ENCODE measurements at places on chromosomes 4 and X.

- no peak for DNase-seq
These were observed 28.5 kb upstream of the RTL3 start for GRCh38 chrX:78687586-78687985.

DNA sequence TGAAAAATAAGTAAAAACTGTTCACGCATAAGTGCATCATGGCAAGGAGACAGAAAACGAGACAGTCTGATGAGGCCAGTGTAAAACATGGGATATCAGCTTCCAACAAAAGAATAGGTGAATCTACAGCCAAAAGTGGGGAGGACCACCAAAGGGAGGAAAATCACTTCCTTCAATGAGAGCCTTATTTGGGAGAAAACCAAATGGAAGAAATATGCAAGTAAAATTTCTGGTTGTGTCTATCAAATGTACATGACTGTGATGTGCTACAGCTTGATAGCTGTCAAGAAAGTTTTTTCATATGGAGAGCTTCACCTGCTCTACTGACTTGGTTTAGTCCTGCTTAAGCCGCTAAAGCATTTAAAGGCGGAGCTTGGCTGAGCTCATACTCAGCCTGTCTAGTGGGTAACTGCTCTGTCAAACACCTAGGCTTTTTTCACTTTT, 66.2 kb downstream of the MAGEA1 start:
- DNase-seq = no peak

GRCh38 chr4:89496851-89497250, 189.3 kb upstream of the GPRIN3 start:
- DNase-seq = no peak

- DNase-seq = no peak
These were observed 51.9 kb upstream of the SLC6A14 start for GRCh38 chrX:116384406-116384954.

DNA sequence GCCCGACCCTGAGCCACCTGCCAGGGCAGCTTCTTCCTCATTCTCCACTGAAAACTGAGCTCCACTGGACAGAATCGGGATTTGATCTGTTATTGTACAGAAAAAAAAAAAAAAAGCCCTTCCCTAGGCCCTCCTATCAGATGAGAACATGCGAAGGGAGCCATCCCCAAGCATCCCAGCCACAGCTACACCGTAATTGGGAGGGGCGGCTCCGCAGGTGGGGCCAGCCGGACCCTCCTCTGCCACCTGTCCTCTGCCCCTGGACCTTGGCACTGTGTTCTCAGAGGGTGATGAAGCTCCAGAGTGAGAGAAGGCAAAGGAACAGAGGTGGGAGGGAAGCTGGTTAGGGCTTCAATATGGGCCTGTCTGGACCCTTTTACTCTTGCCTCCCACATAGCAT, 240.0 kb upstream of the PSAPL1 start:
- DNase-seq = no peak

DNA sequence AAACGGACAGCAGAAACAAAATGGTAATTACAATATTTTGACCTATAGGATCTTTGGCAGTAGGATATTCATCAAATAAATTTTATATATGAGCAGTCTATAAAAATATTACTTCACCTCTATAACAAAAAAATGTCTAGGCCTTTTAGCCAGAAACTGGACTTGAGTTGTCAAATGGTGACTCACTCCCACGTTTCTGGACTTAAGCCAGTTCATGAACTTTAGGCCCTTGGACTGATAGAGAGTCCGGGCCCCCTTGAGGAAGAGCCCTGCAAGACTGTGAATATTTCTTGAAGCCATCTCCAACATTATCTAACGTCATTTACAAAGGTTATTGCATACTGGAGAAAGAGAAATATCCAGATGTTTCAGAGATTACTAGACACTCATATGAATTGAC, 106.8 kb upstream of the FAM47A start:
- DNase-seq = no peak

DNA sequence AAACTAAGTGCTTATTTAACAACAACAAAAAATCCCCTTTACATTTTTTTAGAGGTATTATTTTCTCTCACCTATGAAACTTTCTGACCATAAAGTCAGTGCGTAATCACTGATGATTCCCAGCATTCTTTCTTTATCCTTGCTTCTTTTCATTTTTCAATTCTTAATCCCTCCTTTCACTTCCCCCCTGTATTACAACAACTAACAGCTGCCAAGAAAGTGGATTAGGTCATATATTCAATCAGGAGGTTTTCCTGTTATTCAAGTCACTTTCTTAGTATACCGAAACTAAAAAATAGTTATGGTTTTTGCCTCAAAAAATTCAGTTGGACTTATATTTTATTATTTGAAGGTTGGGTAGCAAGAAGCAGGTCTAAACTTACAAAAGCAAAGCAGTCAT, 2.1 kb upstream of the STAP1 start:
- DNase-seq = no peak

DNA sequence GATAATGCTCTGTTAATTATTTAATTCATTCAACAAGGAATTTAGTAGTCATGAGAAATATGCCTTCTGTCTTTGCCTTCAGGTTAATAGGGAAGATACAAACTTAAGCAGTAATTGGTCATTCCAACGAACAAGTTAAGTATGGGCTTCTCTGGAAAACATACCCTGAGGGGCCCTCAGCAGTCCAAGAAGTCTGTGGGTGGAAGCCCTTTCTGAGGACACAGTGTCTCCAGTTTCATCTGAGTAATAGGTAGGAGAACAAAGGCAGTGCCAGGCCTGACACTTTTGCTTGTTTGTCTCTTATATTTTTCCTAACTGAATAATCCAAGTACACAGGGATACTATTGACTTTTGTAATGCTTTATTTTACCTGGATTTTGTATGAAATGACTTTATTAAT, 262.5 kb downstream of the FBXW7 start:
- no peak for DNase-seq

DNA sequence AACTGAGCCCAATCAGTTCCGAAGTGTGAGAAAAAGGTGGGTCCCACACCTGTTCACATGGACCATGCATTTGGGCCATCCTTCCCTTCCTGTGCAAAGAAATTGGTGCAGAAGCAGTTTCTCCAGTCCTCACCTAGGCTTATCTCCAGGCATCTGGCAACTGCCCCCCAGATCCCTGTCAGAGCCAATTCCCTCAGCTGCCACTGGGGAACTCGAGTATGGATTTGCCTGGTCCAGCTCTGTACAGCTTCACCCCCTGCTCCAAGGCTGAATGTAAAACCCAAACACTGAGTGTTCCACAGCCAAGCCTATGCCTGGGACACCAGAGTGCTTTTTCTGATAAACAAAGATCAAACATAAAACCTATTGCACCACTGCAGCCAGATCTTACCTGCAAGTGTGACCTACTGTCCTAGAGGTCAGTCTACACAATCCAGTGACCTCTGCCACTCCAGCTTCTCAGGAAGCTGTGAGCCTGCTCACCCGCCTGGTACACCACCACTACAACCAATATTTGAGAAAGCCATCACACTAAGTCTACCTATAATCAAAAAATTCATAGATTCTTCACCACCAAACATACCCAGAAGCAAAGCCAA, 136.4 kb downstream of the STPG2 start:
- DNase-seq = no peak

DNA sequence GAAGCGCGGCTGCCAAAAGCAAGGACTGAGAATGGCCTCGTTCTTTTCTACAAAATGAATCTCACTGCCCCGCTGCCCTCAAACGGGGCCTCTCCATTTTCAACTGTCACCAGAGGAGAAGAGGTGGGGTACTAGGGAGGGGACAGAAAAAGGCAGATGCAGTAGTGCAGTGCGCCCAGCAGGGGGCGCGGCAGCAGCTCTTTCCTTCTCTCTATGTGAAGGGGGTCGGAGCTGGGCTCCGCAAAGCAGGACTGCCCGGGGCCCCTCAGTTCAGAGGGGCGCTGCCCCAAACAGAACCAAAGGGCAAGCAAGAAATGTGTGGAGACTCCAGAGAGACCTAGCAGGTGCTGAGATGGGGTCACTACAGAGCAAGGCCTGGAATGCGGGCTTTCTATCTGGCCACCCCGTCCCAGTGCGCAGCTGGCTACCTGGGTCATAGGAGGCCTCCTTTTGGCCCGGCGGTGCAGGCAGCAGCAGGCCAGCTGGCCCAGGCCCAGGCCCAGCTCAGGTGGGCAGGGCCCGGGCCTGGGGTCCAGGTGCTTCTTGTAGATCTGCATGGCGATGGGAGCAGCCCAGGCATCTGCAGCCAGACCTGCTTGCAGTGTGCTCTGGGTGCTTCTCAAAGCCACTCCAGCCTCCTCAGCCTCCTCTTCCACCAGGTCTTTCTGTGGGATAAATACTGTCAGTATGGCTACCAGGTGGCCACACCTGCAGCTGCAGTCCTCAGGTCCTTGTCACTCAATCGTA, 5.9 kb downstream of the IRAK1 start:
- DNase-seq = peak; percentile 41

DNA sequence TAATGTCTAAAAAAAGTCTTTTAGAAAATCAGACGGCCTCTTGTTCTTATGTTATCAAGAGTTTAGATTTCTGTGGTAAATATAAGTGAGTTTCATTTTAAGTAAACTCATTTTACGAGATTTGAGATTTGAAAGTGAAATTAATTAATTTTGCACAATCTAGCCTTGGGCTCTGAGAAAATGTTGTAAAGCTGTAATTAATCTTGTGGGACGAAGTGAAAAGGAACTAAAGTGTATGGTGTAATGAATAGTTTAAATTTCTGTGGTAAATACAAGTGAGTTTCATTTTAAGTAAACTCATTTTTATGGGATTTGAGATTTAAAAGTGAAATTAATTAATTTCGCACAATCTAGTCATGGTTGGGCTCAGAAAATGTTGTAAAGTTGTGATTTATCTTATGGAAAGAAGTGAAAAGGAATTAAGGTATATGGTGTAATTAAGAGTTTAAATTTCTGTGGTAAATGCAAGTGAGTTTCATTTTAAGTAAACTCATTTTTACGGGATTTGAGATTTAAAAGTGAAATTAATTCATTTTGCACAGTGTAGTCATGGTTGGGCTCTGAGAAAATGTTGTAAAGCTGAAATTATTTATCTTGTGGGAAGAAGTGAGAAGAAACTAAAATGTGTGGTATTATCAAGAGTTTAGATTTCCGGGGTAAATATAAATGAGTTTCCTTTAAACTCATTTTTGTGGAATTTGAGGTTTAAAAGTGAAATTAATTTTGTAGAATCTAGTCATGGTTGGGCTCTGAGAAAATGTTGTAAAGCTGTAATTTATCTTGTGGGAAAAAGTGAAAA, 1.6 kb downstream of the SCML1 start:
- DNase-seq = no peak

DNA sequence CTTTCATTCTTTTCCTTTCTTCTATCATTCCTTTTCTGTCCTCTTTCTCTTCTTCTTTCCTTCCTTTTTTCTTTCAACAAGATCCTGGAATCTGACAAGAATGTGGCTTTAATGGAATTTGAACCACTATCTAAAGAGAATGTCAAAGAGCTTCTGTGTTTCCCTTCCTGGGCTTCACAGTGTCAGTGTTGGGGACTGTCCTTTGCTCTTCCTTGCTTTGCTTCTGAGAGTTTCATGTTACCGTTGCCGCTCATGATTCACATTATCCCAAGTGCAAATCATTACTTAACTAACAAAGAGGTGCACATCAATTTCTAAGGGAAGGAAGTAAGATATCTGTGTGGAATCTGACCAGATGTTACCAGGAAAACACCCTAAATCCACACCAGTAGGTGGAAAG, 90.5 kb upstream of the DDIT4L start:
- DNase-seq = no peak

DNA sequence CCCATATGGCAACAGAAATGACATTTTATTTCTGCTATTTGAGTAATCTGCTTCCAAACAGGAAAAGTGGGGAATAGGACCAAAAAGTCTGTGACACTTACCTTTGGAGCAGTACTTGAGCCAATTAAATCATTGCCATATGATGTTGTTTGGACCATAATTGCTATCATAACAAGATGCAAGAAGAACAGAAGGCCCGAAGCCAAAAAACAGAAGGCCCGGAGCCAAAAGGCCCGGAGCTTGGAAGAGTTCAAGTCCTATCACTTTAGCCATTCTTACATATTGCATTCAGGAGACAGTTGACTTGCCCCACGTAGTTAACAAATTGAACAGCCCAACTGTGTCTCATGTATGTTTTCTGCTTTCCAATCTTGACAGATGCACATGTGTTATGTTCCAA, 285.6 kb downstream of the ARHGAP24 start:
- DNase-seq = no peak

DNA sequence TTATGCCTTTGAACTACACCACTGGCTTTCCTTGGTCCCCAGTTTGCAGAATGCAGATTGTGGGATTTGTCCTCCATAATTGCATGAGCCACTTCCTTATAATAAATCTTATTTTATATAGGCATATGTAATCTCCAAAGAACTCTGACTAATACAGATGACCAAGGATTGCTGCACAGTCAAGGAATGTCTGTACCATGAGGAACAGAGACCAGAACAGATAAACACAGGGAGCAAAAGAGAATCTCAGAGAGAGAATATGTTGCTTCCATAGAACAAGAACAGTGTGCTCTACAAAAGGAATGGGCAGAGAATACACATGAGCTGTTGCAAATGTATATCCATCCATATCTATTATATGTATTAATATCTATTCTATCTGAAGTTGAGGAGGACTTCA, 111.1 kb downstream of the ADRA2C start:
- no peak for DNase-seq

GRCh38 chr4:139301821-139302611, at the start of gene NDUFC1:
NDUFC1 (minus strand) TSS chr4:139302477; CDS start chr4:139295798, 6,679 bp downstream.
- peak; percentile 75 for DNase-seq

GRCh38 chr4:31592293-31592692, 872.1 kb downstream of the PCDH7 start:
- DNase-seq = no peak

DNA sequence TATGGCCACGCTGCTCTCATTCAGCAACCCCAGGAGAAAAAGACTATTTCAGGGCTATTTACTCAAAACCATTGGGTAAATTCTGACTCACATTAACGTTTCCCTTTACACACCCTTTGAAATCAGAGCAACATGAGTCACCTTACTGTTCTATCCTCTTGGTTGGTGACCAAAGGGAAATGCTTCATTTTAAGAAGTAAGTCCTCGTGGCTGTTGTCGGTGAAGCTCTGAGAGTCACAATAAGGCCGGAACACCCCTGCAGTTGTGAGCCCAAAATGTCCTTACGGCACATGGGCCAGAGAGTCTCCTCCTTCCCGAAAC, 56.3 kb upstream of the SPRY1 start:
- no peak for DNase-seq

- no peak for DNase-seq
These were observed 13.9 kb downstream of the SASH3 start for GRCh38 chrX:129793604-129794191.

DNA sequence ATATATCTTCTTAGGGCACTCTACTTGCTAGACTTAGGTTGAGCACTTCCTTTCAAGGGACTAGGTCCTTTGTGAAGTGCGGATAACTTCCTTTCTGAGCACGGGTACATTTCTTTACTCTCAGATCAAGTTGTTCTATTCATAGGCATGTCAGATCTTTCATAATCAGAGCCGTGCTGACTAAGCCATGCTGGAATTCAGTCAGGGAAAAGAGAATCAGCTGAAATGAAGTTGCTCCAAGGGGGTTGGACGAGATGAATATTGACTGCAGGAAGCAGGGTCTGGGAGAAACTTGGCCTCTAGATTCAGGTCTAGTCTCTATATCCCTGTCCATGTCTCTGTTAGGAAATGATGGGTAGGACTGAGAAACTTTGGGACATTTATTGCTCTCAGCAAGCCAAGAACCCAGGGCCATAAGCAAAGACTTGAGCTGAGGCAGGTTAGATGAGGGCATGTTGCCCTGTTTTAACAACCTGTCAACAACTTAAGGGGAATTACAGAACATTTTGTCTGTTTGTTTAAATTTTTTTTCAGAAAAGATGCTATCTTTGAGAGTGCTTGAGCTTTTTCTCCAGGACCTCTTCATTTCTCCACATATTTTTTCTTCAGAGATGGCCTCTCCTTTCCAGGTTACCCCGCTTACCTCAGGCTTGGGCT, 28.3 kb downstream of the AREG start:
- DNase-seq = no peak

Measured in activated CD4-positive, alpha-beta T cell treated with anti-CD3 and anti-CD28 coated beads, Interleukin-2, amount 10 ng/mL, durations not matched to agents 7 days and 5 days (primary cell).